Thymus (tissue), 14 donors: ENCODE measurements at places on chromosomes 3 and 15.

DNA sequence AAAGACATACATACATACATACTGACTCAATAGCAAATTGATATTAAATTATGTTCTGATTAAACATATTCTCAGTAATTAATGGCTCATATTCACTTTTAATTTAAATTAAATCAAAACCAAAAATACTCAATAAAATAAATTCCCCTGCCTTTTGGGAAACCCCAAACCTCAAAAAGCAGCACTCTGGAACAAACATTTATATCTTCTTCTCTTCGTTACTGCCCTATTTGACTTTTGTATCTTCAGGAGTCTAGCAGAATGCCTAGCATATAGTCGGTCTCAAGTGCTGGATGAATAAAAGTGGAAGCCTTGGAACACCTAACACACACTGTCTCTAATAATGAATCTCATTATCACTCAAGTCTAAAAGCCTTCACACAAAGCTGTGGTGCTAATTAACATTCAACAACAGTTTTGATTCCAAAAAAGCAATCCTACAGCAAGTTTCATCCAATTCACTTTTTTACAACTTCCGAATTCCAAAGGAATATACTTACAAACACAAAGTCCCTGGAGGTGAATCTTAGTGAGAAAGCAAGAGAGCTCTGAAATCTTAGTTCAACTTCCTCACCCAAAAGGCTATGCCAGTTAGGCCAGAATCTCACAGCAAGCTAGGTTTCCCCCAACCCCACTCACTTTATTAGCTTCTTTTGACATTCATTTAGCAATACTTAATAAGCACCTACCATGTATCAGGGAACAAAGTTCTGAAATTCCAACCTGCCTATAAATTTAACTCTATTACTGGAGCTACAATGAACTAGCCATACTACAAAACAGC, 35.0 kb downstream of the GSK3B start:
- DNase-seq: no peak

- no peak for DNase-seq
Measured at GRCh38 chr15:79798311-79798710, 98.5 kb downstream of the MTHFS start.

- DNase-seq: no peak
Measured at GRCh38 chr3:42613462-42613861, 13.0 kb downstream of the NKTR start.

DNA sequence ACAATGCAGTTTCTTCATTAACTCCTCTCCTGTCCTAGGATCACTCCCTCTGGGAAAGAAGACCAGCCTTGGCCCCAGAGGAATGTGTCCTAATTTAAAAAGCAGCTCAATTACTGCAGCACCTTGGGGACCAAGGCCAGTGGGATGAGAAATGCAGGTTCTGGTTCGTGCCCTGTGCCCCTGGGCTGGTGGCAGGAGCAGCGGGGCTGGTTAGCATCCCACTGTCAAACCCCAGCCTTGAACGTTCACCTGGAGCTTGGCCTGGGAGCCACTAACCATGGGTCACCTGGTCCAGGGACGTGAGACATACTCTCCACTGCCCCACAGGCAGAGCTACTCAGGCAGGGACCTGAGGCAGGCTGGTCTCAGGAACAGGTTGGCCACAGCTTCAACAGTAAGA, 8.4 kb upstream of the RTP3 start:
- DNase-seq: no peak

DNA sequence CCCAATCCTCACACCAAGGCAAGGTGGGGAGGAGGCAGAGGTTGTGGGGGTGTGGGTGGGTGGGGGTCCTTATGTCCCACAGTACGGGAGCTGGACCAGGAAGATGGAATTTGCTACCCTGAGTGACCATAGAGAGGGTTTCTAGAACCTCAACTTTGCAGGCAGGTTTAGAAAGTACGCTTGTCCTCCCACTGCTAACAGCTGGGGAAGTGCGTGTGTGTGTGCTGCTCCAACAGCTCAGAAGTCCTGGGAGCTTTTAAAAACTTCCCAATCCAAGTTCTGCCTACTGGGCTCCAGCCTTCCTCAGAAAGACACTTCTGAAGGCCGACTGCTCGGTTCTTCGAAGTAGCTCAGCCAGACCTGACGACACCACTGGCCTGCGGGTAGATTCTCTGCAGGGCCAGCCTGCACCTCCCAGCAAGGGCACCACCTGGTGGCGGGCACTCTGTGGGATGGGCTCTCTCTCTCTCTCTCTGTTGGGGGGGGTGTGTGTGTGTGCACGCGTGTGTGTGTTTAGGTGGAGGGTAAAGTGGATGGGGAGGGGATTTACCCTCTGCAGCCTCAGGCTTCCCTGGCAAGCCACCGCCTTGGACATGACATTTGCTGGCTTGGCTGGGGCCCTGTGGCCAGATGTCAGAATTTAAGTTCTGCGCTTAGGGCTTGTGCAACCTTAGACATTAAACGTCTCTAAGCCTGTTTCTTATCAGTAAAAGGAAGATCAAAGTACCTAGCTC, 15.6 kb downstream of the TMEM158 start:
- DNase-seq: peak; percentile 67

DNA sequence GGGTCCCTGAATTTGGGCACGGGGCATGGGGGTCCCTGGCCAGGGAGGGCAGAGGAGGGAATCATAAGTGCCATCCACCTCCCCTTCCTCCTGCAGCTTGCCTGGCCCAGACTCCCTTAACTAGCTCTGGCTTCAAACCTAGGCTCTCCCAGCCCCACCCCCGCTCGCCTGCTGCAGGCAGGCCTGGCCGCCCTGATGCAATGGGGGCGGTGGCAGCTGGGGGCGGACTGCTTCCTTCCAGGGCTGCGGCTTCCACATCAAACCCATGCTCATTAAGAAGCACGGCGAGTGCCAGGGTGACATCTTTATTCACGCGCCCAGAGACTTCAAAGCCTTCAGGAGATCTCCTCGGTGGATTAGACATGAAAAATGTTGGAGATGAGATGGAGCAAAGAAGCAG, 123.1 kb downstream of the TPRA1 start:
- DNase-seq: no peak

DNA sequence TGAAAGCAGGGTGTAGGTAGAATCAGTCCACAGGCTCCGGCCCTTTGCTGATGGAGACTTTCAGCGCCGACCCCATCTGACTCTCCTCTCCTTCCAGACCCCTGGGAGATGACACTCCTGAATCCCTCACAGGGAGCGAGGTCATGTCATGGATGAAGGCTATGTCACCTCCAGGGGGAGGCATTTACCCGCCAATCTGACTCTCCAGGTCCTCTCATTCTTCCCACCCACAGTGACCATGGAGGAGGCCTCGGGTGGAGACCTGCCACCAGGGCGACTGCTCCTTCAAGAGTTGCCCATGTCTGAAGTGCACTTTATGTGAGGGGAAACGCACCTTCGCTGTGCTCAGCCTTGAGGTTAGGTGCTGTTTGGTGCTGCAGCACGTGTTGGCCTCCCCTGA, 112.7 kb downstream of the KLF13 start:
- no peak for DNase-seq

DNA sequence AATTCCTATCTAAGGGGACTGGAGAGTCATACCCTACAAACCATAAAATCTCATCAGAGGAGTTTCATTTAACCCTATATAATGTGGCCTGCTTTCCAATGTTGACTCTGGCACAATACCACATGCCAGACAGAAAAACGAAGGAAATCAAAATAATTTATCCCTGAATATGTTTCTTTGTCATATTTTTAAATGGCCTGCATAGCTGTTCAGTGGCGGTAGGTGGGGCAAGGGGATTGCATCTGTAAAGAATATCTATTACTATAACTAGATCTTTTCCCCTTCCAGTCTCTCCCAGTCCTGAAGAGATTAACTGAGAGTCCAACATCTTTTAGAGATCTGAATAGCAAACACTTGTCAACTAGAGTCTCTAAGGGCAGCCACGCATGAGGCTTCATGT, 278.1 kb upstream of the CTNNB1 start:
- no peak for DNase-seq

GRCh38 chr3:35394905-35395304, 244.4 kb upstream of the ARPP21 start:
- peak; percentile 38 for DNase-seq

GRCh38 chr3:114872050-114872449, 275.0 kb downstream of the ZBTB20 start:
- no peak for DNase-seq
